ENCODE measurements at places on chromosomes 4 and X.
A peak's percentile ranks its signal among the peaks of the same experiment; 100 is the strongest.

- DNase-seq: no peak
These were observed 152.7 kb downstream of the FSTL5 start for GRCh38 chr4:162011089-162011488.

- DNase-seq: no peak
These were observed 1703.9 kb upstream of the TENM3 start for GRCh38 chr4:180539284-180539683.

DNA sequence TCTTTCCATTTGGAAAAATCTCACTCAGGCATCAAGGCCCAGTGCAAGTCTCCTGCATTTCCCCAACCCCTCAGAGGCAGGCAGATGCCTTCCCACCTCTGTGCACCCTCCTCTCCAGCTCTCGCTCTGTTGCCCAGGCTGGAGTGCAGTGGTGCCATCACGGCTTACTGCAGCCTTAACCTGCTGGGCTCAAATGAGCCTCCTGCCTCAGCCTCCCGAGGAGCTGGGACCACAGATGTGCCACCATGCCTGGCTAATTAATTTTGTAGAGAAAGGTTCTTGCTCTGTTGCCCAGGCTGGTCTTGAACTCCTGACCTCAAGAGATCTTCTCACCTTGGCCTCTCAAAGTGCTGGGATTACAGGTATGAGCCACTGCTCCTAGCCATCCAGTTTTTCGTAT lies 95.8 kb downstream of the NHSL2 start:
- no peak for DNase-seq

- peak; percentile 60 for DNase-seq
These were observed 293.2 kb upstream of the PRPS2 start for GRCh38 chrX:12497832-12498591.

- DNase-seq: no peak
These were observed 3.3 kb downstream of the NUDT9 start for GRCh38 chr4:87425711-87426110.

- no peak for DNase-seq
These were observed 72.3 kb upstream of the TNMD start for GRCh38 chrX:100512471-100512870.

DNA sequence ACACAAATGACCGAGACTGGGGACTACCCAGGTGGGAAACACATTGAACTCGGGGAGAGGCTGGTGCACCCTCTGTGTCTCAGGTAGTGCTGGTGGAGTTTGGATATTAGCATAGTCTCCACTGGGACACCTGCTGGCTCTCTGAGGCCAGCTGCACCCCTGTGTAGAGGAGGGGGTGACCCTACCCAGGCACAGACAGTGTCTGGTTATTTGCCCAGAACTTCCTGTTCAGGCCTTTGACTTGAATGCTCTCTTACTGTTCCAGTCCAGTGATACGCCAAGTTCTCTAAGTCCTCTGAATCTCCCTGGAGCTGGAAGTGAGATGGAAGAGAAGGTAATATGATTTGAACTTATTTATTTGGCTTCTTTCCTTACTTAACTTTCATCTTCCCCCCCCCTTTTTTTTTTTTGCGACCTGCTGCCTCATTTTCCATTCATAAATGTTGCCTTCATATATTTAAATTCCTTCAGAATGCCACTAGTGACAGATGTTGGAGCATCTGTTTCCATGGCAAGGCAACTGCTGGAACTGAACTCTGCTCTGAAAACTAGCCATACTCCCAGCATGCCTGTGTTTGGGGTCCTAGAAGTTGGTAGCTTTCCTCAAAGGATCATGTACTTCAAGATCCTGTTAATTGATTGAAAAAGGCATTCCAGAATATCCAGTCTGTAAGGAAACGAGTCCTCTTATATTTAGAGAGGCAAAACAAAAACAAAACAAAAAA lies 76.7 kb downstream of the AASDH start:
- no peak for DNase-seq

- no peak for DNase-seq
These were observed 66.1 kb downstream of the MAGEA10 start for GRCh38 chrX:152072236-152072635.

- DNase-seq: no peak
These were observed 56.0 kb downstream of the PDLIM5 start for GRCh38 chr4:94507708-94508107.

DNA sequence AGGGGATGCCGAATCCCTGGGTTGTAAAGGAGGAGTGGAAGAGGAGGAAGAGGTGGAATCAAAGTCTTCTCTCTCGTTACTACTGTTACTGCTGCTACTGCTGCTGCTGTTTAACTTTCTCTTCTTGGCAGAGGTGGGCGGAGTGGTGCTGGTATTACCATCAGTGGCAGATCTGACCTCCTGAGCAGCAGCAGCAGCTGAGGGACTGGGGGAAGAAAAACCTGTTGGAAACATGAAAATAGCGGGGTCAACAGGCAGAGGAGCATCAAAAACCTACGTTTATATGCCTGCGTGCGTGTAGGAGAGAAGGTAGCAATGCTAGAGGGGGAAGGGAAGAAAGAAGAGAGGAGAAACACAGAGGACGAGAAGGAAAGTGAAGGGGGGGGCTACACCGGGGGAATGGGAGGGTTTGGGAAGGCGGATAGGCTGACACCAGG lies 339 bp downstream of the CUL4B start:
- DNase-seq: peak; percentile 11

- no peak for DNase-seq
These were observed 15.3 kb downstream of the PGRMC1 start for GRCh38 chrX:119251386-119251785.

GRCh38 chrX:13276991-13277390 lies 42.9 kb downstream of the ATXN3L start:
- no peak for DNase-seq

GRCh38 chrX:52437212-52437611 lies 58.4 kb upstream of the XAGE1A start:
- DNase-seq: no peak

- no peak for DNase-seq
These were observed 509.1 kb upstream of the NR3C2 start for GRCh38 chr4:148951346-148951745.

GRCh38 chr4:143262838-143263237 lies 73.8 kb upstream of the GAB1 start:
- DNase-seq: no peak

- DNase-seq: no peak
These were observed 139.7 kb downstream of the PACRGL start for GRCh38 chr4:20839957-20840356.

- DNase-seq: no peak
These were observed 189.9 kb downstream of the NWD2 start for GRCh38 chr4:37434469-37434868.

DNA sequence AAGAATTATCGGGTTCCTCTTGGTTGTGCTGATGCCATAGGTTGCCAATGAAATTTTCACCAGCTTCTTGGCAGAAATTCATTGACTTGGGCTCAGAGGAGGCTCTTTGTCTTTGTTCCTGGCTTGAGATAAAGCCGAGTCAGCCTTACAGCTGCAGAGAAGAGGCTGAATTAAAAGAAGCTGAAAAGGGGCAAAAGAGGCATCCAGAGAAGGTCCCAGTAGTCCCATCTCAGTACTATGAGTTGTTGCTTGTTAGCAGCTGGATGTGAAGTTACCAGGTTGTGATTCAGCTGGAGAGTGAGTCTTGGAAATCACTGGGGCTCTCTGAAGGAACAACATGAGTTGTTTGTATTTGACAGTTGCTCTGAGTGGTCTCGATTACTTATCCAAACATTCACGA lies 59.7 kb downstream of the SMAD1 start:
- DNase-seq: no peak

DNA sequence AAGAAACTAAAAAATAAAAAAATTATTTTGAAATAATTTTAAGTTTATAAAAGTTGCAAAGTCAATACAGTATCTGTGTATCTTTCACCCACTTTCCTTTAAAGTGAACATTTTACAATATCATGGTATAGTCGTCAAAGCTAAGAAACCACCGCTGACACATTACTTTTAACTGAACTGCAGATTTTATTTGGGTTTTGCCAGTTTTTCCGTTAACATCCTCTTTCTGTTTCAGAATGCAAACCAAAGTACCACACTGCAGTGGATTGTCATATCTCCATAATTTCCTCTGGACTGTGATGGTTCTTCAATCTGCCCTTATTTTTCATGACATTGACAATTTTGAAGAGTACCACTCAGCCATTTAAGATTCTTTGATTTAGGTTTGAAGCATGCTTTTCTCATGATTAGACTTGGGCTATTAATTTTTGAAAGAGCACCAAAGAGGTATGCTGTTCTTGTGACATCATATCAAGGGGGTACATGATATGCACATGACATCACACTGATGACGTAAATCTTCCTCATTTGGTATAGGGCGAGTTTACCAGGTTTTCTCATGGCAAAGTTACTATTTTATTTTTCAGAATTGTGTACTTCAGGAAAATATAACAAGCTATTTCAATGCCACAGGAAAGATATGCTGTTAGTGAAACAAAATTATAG lies 3.6 kb upstream of the CXCL1 start:
- DNase-seq: no peak

DNA sequence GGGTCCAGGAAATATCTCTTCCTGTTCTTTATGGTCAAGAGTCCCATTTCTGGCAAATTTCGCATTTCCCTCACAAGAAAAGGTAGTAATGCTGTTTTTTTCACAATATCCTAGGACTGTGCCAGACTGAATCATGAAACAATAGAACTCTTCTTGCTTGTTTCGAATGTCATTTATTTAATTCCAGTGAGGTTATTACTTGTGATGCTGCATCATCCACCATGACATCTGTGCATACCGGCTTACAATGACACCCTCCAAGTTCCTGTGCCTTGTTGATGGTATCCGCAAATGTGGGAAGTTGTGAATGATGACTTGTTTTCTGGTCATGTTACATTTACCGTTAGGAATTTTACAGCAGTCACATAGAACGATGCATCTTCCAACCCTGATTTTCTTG lies 42.9 kb upstream of the SPRY1 start:
- no peak for DNase-seq

DNA sequence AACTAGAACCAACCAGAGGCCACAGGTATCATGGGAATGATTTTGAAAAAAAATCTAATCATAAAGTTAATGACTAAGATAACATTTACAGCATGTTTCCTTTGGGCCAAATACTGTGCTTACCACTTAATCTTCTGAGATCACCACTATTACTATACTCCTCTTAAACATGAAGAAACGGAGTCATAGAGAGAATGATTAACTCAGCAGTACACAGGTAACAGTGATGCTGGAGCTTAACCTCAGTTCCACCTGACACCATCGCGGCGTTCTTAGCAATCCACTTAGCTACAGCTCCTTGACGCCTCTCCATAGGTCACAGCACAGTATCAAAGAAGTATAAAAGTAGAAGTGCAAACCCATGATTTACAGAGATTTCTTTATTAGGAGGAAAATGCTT lies 592.6 kb upstream of the SLIT2 start:
- no peak for DNase-seq

- DNase-seq: no peak
These were observed 69.9 kb downstream of the MFAP3L start for GRCh38 chr4:169956091-169956843.

DNA sequence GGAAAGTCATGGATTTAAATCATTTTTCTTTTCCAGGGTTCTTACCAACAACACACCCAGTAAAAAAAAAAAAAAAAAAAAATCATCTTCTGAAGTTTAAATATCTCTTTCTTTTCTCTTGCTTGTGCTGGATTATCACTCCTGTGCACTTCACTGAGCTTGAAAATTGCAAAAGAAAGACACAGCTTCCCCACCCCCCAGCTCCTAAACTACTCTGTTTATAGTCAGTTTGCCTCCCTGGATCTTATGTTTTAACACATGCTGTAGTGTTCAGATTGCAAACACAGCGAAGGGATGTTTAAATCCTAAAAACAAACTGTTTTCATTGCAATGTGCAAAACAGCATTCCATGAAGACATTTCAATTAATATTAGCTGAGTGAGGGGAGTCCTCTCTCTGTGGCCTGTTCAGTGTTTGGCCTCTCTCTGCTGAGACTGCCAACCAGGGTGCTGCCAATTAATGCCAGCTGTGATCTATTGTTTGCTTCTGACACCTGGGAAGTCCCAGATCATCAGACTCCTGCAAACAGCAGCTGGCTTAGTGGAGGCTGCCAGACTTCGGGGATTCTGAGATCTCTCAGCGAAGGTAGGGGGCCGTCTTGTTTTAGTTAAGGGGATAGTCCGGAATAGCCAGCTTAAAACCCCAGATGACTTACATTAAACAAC lies 171.1 kb upstream of the PITX2 start:
- DNase-seq: peak; percentile 25

GRCh38 chr4:127936974-127937373 lies 28.0 kb downstream of the MFSD8 start:
- no peak for DNase-seq

- DNase-seq: no peak
These were observed 25.3 kb downstream of the FBXW7 start for GRCh38 chr4:152510349-152511147.

- no peak for DNase-seq
These were observed 152.3 kb downstream of the ADAM29 start for GRCh38 chr4:175070444-175070843.

GRCh38 chrX:74286950-74287740 lies 16.8 kb upstream of the ZCCHC13 start:
- DNase-seq: no peak

GRCh38 chrX:24424948-24425347 lies 40.1 kb upstream of the PDK3 start:
- no peak for DNase-seq

DNA sequence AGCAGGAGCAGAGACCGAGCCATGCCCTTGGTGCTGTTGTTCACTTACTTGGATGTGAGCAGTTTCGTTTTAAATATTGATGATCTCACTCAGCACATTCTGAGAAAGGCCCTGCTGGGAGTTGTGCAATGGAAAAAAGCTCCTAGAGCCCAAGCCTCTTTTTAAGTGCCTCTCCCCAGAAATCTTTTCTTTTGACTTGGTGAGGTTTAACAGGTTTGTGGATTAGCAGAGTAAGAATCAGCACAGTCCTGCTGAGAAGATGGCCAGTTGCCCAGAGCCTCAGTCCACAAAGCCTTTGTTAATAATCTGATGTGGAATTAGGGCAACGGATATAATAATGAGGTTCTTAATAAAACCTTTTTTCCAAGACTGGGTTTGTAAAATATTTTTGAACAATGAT lies 157.5 kb upstream of the ATP6AP2 start:
- DNase-seq: no peak

DNA sequence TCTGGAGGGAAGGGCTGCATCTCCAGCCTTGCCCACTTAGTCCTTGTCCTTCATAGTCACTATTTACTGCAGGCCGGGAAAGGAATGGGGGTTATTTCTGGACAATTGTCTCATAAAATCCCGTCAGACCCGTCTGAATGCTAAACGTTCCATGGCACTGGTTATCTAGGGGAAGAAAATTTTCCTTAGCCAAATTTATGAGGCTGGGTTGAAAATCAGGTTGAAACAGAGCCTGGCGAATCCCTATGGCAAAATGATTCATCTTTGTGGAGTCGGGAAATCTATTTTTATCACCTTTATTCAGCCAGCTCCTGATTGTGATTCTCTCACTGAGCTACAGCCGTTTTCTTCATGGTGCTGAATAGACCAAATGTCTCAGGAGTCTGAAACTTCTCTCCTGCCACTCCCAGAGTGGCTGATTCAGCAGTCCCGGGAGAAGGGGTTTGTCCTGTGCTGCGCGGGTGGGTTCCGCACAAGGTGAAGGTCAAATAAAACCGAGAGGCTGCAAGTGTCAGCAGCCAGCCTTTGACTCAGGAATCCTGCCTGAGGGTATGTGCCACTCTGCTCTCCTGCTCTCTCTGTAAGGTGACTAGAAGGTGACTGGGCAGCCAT lies 1.0 kb downstream of the LIMCH1 start:
- DNase-seq: no peak

- DNase-seq: no peak
These were observed 166.4 kb downstream of the TSPAN5 start for GRCh38 chr4:98491899-98492559.
